ENCODE measurements at places on chromosomes 1 and 21.

DNA sequence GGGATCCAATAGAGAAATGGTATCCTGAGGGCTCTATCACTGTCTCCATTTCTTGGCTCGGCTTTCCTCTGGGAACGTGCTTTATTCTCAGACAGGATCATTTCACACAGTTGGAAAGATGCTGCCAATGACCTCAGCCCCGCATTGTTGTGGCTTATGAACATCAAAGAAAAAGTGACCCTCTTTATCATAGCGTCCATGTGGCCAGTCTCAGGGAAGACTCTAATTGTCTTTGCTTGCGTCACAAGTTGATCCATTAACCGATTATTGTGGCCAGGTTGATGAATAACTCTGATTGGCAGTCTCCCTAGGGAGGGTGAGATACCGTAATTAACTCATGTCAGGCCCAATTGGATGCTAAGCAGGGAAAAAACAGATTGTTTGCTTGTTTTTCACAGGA, 10.4 kb upstream of the TMEM9 start:
- no peak for DNase-seq

DNA sequence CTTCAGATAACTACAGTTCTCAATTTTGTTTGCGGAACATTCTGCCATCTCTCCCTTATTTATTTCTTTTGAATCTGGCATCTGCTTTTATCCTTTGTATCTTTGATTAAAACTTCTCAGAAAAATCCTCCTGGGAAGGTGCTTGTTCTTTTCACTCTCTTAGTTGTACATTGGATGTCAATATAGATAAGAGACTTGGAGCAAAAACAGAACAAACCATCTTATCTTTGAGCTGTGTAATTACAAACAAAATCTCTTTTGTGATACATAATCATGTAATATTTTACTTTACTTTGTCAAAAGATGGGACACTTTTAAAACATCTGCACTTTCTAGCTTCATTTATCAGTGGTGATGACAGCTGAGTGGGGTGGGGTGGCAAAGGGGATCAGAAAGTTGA, 307.2 kb upstream of the LYPLAL1 start:
- DNase-seq, result no peak

- DNase-seq, result no peak
Observed at GRCh38 chr1:28340221-28340974, 11.6 kb downstream of the MED18 start.

- peak; percentile 12 for DNase-seq
Observed at GRCh38 chr1:8962812-8963530, 17.3 kb downstream of the CA6 start.

DNA sequence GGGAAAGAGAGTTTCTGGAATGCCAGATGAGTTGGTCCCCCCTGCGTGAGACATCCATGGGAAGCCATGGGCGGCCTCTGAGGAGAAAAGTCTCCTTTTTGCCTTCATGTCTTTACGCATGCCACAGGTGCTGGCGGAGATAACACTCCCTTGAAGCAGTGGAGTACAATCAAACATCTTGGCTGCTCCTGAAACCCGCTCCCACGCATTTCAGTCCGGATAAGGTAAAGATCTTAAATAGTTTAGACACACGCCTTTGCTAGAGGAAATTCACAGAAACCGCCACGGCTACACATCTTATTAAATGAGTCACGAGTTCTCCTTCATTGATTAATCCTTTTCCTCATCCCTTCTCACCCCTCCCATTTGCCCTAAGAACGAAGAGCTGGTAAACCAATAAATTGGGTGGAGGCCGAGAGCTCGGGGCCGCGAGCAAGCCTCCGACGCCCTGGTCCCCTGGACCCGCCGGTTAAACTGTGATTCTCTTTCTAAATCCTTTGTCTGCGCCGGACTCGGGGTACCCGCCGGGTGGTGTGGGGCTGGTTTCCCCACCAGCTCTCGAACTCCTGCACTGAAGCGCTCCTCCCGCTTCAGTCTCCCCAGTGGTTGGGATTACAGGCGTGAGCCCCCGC, 6.6 kb upstream of the ZNF669 start:
- DNase-seq, result no peak

DNA sequence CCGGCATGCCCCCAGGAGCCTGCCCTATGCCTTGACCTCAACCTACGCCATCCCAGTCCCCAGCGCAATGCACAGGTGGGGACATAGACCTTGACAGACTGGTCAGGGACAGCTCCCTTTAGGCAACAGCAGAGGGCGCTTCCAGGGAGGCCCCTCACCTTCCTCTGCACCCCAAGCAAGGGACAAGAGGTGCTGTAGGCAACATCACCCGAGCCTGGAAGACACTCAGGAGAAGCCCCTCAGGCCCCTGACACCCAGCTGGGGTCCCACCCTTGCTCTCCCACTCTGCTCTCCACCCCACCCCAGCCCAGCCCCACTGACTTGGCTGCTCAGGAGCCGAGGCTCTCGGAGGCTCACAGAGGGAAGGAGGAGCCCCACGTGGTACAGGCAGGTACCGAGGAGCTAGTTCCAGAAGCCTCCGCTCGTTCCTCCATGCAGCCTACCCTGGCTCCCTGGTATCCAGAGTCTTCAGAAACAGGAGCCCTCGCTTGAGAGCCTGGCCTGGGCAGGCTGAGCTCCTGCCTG, 2.4 kb upstream of the WNT3A start:
- DNase-seq, result no peak

- no peak for DNase-seq
Observed at GRCh38 chr1:18531503-18531845, 50.7 kb downstream of the KLHDC7A start.

DNA sequence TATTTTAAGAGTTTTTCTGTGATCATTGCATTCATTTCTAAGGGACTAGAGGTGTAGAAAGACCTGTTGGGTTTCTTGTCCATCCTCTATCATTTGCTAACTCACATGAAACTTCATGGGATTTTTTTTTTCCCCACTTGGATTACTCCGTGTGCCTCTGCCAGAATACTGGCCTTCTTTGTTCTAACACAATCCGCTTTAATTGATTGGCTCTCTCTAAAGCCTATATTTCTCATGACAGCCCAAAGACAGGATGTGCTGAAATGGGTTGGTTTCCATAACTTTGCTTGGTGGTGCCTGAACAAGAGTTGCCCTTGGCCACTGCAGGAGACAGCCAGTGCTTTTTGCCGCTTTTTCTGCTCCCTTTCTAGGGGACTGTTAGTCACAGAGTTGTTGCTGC, 12.2 kb downstream of the CACHD1 start:
- no peak for DNase-seq

DNA sequence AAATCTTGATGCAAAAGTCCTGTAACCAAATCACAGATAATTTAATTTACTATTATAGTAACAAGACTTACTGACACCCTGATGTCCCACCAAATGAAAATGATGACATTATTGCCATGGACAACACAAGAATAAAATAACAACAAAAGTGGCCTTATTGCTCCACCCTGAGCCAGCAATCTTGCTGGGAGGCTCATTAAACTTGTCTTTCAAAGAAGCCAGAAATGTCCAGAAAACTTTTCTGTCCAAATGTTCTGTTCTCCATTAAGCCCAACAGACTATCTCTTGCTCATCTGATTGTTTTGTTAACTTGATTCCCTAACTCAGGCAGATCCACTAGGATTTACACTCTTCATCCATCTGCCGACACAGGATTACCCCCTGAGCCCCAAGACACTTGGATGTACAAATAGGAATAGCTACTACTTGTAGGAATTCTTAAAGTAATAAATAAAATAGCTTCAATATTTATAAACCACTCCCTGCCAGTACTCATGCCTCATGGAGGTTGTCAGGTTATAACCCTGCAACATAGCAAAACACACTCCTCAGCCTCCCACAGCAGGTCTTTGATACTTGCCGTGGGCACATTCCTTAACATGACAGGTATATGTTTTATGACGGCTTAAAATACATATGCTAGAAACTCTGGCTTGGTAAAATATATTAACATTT, 84.9 kb downstream of the PTPN14 start:
- no peak for DNase-seq

- DNase-seq, result no peak
Observed at GRCh38 chr1:99534638-99534930, 111.3 kb upstream of the PALMD start.

DNA sequence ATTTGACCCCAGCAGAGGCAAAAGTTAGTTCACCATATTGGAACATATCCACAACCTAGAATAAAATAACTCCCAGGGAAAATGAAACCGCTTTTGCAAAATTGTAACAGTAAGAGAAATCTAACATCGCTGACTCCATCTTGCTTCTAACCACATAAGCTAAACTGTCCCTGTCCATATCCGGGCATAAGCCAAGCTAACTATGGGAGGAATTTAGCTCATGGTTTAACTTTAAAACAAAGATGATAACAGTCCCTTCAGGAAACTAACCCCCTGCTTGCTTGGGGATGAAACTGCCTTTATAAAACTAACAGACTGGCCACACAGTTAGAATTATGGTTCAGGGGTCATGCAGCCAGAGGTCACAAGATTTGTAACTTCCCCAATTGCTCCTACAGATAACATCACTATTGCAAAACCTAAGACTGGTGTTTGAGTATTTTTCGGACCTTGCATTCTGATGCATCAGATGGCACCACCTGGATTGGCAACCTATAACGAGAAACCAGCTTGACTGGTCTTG, 46.3 kb downstream of the TESK2 start:
- no peak for DNase-seq

- DNase-seq, result no peak
Observed at GRCh38 chr1:192158181-192158580, at the start of gene RGS18. Gene RGS18 (plus strand): TSS chr1:192158462. CDS start chr1:192158638, 176 bp downstream.

- no peak for DNase-seq
Observed at GRCh38 chr1:201806801-201807200, 22.2 kb upstream of the IPO9 start.

All from stimulated activated CD8-positive, alpha-beta memory T cell treated with anti-CD3 and anti-CD28 coated beads, Interleukin-12 subunit alpha, Interleukin-12 subunit beta, amount 100 ng/mL, for 4 hours (primary cell).